ENCODE measurements at places on chromosomes 5 and 9.

DNA sequence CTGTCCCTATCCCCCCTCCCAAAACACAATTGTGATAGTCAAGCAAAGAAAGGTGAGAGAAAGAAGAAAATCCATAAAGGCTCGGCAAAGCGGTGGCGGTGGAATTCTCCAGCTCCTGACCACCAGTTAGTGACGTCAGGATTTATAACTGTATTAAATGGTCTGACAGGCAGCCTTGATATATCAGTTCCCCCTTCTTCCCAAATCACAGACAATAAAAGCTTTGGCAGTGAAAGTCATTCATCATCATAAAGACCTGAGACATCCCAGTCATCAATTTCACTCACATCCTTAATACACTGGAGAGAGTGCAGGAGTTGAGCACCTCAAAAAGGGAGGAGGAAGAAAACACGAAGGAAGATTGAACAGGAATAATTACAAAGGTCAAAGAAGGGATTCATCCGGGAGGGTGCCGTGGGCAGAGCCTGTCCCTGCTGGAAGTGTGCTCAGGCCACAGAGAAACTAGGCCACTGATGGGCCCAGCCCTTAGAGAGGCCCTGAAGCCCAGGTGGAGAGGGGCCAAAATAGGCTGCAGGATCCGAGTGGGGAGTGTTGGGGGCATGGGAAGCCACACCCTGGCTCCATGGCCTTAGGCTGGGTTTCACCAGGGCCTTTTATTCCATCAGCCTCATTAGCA, 131.9 kb downstream of the PAX5 start:
- DNase-seq, result no peak

DNA sequence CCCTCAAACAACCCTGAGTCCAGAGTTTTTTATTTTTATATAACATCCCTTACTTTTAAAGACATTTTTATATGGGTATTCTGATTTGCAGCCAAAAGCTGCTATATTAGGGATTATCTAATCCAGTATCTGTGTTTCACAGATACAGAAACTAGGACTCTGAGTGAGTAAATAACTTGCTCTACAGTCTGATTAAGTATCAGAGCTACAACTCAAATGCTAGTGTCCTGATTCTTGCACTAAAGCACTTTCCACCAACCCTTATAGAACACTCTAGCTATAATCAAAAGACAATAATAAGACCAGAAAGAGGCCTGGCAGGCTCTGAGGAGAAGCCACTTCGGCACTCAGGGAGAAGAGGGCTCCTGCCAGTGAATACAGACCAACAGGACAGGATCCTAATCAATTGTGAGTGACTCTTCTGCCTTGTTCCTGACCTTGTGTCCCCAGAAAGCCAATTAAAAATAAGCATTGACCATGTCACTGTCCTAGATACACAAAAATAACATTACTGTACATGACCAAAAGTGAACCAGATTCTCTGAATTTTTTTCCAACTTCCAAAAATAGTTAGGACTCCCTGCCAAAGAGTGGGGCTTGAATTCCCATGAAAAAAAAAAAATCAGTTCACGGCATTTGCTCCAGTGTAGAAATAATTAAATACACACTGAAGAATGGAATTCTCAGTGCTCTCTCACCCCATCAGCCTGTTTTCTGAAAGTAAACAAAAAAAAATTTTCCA, 63.6 kb upstream of the MAP3K1 start:
- DNase-seq, result no peak

GRCh38 chr5:81820863-81821262, 70.0 kb upstream of the SSBP2 start:
- no peak for DNase-seq

GRCh38 chr5:57497733-57498132, 15.1 kb upstream of the ACTBL2 start:
- DNase-seq, result no peak

DNA sequence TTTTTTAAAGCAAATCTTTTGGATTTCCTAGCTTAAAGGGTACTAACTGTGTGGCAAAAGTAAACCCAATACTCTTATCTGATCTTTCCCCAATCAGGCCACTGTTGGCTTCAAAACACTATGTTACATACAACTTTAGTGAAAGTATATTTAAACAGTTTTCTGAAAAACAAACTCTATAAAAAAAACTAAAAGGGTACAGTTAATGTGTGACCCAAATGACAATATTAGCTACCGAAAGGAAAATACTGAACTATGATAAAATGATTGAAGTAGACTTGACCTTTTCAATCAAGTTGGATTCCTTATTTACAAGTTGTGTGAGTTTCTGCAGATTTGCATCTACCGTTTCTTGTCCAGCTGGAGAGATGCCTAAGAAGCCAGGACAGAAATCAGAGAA, 5.8 kb downstream of the MTX3 start:
- DNase-seq, result no peak

DNA sequence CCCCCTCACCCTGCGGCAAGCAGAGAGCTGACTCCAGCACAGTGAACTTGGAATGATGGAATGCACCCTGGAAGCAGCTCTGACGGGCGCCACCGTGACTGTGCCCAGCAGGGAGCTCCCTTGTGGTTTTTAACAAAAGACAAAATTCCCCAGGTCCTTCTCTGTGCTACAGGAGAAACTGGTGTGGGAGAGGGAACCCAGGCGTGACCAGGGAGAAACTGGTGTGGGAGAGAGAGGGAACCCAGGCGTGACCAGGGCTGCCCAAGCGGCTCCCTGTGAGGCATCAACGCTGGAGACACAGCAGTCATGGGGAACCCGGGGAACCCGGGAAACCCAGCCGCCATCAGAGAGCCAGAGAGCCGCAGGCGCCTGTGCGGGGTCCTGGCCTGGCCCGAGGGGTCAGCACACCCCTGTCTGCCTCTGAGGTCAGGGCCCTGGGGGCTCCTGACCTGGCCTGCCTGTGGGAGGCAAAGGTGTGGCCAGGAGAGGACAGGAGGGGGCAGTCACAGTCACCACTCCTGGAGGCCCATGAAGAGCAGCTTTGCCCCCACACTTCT, 3.1 kb upstream of the AHRR start:
- no peak for DNase-seq

- DNase-seq, result no peak
These were observed 15.5 kb upstream of the MEGF9 start for GRCh38 chr9:120729791-120730241.

DNA sequence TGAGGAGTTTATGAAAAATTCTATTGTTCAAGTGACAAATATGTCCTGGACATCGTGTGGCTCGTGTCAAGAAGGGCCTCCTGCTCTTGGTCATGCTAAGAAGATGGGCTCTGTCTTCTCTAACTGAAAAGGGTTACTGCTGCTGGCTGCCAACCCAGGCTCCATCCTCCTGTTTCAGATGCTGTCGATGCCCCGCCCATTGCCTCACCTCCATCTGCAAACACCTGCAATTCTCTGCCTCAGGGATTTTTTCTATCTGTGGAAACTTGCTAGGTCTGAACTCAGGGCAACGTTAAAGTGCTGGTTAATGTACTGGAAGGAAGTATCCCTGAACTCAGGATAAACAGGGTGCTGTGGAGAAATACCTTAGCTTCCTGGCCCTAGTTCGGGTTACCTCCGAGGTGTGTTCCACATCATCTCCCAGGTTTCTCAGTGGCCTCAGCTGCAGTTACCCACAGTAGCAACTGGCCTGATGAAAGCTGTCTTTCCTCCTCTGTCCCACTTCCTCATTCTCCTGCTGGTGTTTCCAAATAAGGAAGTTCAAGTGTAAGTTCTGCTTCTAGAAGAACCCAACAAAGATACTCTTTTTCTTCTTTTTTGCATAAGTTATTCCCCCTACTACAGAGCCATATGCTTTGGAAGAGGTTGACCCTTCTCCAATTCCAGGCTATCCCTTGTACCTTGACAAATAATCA, 151.7 kb upstream of the SMIM23 start:
- peak; percentile 28 for DNase-seq

DNA sequence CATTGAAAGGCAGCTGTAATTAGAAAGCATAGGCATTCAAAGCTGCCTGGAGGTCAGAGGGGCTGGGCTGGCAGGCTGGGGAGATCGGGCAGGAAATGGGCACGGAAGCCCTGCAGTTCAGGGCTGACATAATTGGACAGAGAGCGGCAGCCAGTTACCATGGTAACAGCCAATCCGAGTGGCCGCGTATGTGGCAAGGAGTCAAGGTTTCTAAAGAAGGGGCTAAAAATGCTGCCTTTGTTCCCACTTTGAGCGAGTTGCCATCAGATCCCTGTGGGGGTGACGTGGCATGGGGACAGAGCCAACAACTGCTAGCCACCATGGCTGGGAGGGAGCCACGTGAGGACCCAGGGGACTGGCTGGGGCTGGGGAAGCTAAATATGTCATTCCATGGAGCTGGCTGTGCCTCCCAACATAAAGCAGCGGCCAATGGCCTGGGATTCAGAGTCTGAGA, 44.7 kb upstream of the NDFIP1 start:
- DNase-seq, result no peak

- DNase-seq, result no peak
These were observed 740.3 kb upstream of the CDH6 start for GRCh38 chr5:30453168-30453567.

DNA sequence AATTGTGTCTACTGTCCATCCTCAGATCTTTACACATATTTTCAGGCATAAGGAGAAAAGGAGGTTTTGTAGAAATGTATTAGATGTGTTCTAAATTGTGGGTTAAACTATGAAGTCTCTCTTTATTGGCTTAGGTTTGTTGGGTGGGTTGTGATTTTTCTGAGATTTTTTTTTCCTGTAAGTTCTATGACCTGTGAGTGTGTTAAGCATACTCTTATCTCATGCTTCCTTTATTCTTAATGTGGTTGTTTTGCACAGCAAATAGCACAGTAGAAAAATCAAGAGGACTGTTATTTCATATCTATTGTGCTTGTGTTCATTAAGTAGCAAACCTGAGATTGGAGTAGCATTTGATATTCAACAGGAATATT, 23.3 kb downstream of the NR2F1 start:
- no peak for DNase-seq

GRCh38 chr5:40985501-40985900, 76.2 kb downstream of the C7 start:
- no peak for DNase-seq

GRCh38 chr9:16000811-16001210, 448.0 kb downstream of the CCDC171 start:
- DNase-seq, result no peak

GRCh38 chr9:133113163-133113948, 7.7 kb downstream of the RALGDS start:
- no peak for DNase-seq

DNA sequence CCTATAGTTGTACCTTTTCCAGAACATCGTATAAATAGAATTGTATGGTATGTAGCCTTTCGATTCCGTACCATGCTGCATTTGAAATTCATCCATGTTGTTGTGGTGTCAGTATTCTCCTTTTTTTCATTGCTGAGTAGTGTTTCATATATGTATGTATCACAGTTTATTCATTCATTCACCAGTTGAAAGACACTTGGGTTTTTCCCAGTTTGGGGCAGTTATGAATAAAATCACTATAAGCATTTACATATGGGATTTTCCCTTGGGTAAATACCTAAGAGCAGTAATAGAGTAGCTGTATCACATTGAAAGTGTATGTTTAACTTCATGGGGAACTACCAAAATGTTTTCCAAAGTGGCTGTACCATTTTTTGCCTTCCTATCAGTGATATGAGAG, 16.1 kb upstream of the FKTN start:
- DNase-seq, result no peak

DNA sequence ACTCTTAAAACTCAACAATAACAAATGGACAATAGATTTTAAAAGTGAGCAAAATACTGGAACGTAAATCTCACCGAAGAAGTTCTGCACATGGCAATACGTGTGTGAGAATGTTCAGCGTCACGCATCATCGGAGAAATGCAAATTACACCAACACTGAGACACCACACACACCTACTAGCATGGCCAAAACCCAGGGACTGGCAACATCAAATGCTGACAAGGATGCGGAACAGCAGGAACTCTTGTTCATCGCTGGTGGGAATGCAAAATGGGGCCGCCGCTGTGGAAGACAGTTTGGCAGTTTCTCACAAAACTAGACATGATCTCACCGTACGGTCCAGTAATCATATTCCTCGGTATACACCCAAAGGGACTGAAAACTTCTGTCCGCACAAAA, 21.6 kb upstream of the CLPTM1L start:
- no peak for DNase-seq

DNA sequence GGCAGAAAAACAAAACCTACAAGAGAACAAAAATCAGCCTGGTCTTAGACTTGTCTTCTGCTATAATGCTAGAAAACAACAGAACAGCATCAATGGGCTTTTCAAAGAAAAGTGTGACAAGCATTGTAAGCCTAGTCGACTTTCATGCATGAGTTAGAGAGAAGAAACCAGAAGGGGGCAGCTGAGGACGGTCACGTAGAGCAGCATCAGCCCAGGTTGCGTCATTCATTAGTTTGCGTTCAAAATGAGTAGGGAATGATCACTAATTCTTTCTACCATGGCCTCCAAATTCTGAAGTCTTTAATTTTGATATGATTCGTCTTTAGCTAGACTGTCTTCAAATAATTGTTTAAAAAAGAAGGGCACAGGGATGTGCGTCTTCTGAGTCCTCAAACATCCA, 4.7 kb upstream of the ISCA1 start:
- peak; percentile 36 for DNase-seq

- DNase-seq, result no peak
These were observed 372.5 kb downstream of the IRX2 start for GRCh38 chr5:2378976-2379375.

- DNase-seq, result no peak
These were observed 233.8 kb upstream of the TMEM161B start for GRCh38 chr5:88502179-88503040.

DNA sequence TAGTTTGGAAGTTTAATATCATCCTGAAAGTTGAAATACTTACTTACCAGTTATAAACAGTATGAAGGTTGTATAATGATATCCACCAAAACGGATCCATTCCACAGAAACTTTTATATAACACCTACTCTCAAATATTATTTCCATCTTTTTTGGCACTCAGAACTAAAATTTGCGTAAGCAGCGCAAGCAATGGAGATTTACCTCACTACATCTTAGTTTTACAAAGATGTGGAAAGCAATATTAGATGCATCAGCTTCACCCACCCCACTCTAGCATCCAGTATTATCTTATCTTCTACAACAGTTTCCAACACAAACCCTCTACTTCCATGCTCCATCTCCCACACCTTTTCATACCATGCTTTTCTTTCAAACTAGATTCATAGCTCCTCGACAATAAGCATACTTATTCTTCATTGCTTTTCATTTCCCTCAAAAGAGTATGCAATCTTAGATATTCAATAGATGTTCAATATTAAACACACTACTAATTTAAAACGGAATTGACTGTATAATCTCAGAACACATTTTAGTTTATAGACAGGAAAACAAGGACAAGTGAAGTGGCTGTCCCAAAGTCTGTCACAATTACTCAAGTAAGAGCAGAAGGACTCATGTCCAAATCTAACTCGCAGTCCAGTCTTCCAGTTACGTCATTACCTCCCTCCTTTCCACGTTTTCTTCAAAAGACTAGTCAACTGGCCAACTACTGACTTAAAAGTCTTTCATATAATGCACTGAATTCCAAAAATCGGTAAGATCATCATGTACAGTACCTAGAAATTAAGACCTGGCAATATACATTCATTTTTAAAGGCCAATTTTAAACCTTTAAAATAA, 2.2 kb downstream of the PPP2CA start:
- peak; percentile 12 for DNase-seq

Measured in HT-29 (cell line).